Stimulated activated CD8-positive, alpha-beta memory T cell treated with anti-CD3 and anti-CD28 coated beads, Interleukin-7, amount 100 ng/mL, for 1 hour (primary cell): ENCODE measurements at places on chromosomes 7 and 10.

DNA sequence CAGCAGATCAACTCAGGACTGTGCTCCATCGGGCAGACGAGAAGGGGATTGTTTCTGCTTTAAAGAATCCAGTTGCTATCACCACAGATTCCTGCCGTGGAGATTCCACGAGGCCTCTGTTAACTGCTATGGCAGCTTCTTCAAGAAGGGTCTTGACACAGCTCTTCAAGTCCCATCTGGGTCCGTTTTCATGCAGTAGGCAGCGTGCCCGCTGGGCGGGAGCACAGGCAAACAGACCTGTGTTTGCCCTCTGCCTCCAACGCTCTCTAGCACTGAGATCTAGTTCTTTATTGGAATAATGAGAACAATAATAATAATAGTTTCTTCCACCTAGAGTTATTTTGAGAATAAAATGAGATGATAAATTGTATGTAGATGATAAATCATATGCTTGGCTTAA lies 127.2 kb upstream of the SP8 start:
- no peak for DNase-seq

DNA sequence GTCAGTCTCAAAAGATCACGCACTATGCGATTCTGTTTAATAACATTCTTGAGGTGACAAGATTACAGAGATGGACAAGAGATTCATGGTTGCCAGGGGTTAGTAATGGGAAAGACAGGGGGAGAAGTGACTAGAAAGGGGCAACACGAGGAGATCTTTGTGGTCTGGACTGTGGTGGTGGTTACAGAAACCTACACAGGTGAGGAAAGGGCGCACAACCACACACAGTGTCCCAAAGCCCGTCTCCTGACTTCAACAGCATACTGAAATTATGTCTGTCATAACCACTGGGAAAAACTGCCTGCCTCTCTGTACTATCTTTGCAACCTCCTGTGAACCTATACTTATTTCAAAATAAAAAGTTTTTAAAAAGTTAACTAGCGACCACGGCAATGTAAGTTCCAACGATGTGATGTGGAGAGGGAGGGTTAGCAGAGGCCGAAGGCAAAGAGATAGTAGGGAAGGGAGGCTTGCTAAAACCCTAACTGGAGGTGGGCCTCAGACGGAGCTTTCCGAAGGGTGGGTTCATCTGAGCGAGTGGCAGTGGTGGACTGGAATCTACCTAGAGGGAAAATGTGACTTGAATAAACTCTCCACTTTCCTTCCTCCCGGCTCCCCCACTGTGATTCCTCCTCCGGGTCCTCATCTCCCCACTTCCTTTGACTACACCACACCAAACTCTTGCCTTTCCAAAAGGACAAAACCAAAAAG lies 43.7 kb downstream of the GNA12 start:
- no peak for DNase-seq

DNA sequence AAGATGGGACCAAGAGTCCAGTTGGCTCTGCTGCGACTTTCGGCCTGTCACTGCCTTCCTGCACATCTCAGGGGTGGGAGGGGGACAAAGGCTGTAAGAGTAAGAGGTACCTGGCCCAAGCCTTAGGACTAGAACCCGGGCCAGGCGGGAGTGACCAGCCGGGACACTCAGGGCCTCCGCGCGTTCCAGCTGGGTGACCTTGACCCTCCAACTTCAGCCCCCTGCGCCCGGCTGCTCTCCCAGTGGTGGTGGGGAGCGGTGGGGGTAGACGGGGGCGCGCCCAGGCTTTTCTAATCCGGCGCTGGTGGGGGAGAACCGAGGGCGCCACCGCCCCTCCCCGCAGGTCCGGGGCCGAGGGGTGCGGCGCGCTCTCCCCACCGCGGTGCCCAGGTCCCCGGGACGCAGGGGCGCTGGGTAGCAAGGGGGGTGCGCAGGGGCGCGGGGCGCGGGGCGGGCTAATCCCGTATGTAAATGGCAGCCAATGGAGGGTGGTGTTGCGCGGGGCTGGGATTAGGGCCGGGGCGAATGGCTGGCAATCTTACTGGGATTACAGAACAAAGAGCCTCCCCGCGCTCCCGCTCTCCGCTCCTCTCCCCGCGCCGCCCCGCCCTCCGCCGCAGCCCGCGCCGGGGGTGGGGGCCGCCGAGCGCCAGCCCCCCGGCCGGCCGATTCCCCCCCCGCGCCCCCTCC lies at the start of gene GTF2IRD1:
Gene GTF2IRD1, plus strand, starts transcription at position 585 of the 690 bp plus-strand sequence. CDS start 54,175 bp downstream, outside the sequence.
- no peak for DNase-seq

- DNase-seq: no peak
Observed at GRCh38 chr10:62582101-62582705, 208.0 kb downstream of the ZNF365 start.

DNA sequence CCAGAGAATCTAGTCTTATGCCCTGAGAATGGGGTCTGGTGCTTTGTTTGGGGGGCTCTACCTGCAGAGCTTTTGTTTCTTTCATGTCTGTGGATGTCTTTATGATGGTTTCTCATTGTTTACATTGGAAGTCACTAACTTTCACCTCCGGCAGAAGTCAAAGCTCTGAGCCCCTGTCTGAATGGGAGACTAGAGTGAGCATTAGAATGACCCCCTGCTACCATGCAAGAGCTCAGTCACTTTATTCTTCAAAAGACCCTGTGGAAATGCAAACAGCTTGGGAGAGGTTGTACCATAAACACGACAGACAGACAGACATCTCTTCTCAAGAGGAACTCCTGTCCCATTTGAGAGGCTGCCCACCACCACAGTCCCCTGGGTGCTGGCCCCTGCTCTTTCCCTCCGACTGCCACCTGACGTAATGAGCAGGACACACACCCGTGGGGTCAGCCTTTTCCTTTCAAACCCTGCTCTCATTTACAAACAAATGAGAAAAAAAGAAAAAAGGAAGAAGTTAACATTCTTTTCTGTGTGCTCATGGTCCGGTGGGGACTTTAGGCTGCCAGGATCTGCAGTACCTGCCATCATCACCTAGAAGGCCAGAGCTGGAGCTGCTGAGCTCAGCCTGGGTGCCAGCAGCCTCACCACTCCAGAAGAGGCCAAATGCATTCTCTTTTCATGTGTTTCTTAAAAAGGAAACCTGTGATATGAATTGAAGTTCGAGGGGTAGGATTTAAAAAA lies 91.6 kb downstream of the FZD1 start:
- DNase-seq: no peak

- DNase-seq: no peak
Observed at GRCh38 chr10:6038071-6038631, 24.0 kb downstream of the IL2RA start.

GRCh38 chr7:5375925-5376324 lies 47.7 kb downstream of the TNRC18 start:
- no peak for DNase-seq

- DNase-seq: no peak
Observed at GRCh38 chr7:112481833-112482670, 1.3 kb downstream of the LSMEM1 start.

DNA sequence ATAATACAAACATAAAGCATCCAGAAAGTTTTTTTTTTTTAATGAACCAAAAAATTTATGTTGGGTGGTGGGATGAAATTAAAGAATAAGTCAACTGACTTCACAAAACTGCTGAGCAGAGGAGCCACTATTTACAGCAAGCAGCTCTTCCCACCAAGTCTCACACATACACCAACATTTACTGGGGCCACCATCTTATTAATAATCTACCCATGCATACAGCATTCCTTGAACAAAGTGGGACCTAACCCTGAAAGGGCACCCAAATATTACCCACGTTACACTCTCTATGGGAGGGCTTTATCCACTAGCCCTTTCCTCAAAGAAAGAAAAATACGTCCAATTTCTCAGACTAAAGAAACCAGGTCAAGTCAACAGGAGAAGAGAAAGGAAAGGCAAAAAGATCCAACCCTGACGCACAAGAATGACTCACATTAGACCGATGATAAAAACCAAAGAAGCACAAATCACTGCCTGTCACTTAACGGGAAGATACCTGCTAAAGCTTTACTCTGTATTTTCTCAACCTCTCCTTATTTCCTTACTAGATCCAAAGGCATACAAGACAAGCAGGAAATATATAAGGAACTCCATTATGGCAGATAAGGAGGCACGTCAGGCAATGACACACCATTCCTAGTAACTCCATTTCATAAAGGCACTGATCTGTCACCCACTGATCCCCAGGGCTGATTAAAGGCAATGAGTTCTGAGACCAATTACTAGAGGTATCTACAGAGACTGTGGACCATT lies 141.8 kb upstream of the ASAH2 start:
- no peak for DNase-seq

GRCh38 chr10:99172950-99173349 lies 62.7 kb downstream of the HPSE2 start:
- no peak for DNase-seq

DNA sequence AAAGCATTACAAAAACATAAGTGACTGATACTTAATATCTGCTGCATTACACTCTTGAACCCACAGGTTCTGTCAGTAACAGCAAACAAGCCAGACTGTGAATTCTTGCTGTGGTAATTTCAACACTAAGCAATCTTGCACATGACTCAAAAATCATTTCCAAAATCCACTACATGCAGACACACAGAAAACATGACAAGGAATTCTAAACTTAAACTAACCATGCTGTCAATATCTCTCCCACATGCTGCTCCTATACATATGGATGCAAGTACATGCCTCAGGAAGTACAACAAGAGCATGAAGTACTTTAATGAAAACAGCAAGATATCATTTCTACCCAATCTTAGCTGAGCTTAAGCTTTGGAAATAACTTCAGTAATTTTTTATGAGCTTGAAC lies 890.2 kb upstream of the KCND2 start:
- no peak for DNase-seq

GRCh38 chr7:80760292-80760691 lies 121.8 kb downstream of the CD36 start:
- no peak for DNase-seq

DNA sequence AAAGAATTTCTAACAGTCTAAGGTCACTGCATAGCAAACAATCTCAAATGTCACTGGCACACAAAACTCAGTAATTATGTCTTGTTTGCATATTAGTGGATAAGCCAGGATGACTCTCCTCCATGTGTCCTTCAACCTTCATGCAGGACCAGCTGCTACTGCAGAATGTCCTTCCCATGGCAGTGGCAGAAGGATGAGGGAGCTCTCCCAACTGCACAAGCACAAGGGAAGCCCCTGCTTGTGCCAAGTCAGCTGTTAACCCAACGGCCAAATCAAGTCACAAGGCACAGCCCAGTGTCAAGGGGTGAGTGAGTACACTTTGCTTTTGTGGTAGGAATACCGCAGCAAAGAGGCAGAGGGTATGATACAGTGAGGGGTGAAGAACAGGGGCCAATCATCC lies 59.3 kb upstream of the VWC2 start:
- no peak for DNase-seq

- DNase-seq: no peak
Observed at GRCh38 chr10:35178331-35178730, 51.7 kb downstream of the CREM start.

GRCh38 chr10:30176776-30177533 lies 117.6 kb upstream of the JCAD start:
- no peak for DNase-seq

DNA sequence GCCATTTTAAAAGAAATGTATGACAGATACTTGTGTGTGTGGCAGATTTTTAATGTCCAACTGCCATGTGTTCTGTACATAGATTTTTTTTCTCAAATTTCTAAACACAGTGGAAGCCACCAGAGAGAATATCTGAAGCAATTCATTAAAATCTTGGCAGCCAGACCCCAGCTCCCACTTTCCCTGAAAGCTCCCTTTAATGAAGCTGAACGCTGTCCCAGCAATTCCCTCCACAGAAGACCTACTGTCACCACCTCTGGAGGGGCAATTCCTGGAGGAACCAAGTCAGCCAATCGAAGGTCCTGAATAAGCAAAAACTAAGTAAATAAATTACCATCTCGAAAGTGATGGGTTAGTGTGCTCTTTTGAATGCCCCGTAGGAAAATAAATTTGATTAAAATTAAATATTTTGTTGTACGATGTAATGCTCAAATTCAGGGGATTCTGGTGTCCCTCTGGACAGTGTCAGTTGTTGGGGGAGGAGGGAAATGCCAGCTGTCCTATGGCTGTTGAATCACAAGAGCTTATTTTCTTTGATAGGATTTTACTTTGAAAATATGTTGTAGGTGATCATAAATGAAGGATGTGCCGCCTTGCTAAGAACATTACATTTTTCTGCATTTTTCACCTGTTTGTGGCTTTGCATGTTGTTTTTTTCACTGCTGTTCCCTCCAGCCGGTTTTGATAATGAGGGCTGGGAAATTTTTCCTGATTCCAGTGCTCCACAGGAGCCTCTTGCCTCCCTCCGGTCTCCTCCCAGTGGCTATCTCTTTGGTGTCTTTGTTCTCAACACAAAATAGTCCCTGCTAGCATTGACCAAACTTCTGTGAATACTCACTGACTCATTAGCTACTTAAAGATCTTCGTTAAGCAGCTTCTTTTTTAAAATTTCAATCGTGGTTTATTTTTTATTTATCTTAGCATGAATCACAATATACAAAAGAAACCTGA lies 9.2 kb upstream of the GSAP start:
- DNase-seq: no peak

DNA sequence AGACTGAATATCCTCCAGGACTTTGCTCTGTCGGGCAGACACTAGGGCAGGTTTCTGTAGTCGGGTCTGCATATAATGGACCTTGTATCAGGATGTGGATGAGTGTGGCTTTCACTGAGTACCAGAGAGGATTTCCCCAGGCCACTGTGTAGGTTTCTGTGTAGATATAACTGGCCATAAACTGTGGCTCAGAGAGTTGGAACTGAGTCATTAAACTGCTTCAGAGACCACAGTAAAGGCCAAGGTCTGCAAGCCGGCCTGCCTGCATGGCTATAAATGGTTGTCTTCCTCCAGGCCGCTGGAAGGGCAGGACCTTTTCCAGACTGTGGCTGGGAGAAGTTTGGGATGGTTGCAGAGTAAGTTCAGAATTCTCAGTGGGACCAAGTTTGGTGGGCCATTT lies 16.9 kb downstream of the ZNF92 start:
- no peak for DNase-seq

DNA sequence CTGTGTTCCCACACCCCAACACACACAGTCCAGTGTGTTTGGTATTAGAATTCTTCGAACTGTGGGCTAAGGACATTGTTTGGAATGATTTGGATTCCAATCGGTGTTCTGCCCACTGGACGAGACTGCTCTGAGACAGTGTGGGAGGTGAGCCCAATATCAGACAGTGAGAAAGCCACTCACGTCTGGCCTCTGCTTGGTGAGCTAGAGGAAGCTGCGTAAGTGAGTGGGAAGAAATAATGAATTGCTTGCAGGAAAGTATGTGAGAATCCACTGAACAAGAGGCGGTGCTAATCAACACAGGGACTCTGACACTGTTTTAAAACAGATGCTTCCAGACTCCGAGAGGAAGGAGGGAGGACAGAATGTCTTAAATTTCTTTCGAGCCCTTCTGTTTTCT lies 675.0 kb upstream of the ANKRD30A start:
- DNase-seq: no peak
